ENCODE measurements at places on chromosomes 4 and X.
A peak's percentile ranks its signal among the peaks of the same experiment; 100 is the strongest.

DNA sequence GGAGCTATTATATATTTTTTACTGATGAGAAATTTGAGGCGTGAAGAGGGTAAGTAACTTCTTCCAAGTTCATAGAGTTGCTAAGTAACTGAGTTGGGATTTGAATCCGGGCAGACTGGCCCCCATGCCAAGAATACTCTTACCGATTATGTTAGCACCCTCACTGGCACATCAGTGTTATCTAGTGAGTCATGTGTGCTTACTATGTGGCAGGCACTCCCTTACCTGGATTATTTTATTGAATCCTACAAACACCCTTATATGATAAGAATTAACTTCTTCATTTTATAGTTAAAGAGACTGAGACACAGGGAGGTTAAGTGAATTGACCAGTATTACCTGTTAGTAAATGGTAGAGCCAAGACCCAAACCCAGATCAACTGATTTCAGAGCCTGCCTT lies 20.9 kb downstream of the MTHFD2L start:
- DNase-seq = no peak

GRCh38 chr4:53764761-53765490 lies 173.6 kb upstream of the LNX1 start:
- no peak for DNase-seq

GRCh38 chr4:140368686-140369085 lies 4.8 kb upstream of the SCOC start:
- DNase-seq = no peak

DNA sequence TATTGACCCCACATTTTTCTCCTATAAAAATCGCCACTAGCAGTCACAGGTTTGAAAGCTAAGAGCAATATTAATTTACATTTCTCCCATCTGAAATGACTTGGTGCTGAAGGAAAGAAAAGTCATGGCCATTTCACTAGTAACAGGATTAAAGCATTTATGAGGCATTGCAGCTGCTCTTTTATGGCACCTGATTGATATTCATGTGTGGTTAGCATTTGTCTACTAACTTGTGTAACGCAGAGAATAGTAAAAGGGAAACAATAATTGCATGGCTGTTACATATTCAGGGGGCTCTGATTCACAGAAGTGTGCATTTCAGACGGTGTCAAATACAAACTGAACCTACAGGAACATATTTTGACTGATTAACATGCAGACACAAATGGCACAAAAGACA lies 5.2 kb downstream of the PCDH19 start:
- DNase-seq = no peak

DNA sequence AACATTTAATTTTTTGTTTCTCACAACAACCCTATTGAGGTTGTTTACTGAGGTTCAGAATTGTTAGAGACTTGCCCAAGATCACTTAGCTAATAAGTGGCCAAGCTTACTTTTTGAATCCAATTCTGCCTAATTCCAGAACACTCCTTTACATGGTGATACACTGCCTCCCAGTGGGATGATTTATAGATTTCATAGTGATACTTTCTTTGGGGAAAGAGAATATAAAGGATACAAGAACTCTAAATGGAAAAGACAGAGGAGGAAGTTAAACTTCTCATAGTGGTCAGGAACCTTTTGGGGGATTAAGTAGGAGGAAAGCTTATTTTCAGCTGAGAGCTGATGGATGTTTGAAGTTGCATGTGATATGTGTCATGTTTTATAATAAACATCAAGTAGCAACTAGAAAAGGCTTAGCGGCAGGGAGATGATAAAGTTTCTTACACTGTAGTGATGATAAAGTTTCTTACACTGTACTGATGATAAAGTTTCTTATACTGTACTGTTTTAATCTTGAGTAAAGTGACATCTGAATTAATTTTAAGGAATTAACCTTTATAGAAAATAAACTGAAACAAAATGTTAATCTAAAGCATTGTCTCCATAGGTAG lies 15.3 kb downstream of the STAG2 start:
- DNase-seq = no peak

DNA sequence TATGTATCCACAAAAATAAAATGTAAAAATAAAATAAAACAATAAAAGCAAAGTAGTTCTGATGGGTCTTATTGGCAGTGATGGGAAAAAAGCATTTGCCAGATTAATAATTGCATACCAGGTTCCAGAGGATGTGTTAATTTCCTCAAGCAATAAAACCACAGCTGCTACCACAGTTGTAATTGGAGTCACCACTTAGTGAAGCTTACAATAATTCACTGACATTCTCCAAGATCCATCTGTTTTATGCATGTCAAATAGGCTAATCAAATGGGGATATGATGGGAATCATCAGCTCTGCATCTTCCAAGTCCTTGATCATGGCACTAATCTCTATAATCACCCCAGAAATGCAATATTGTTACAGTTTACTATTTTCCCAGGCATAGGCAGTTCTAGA lies 123.5 kb upstream of the EMCN start:
- no peak for DNase-seq

- no peak for DNase-seq
These were observed 17.1 kb upstream of the ARHGAP10 start for GRCh38 chr4:147714575-147715401.

- no peak for DNase-seq
These were observed at the start of gene ANXA3 for GRCh38 chr4:78551420-78552351. ANXA3 (plus strand) TSS chr4:78551770; CDS start chr4:78554474, 2,704 bp downstream.

- DNase-seq = no peak
These were observed 63.6 kb downstream of the LDB2 start for GRCh38 chr4:16834814-16835213.

DNA sequence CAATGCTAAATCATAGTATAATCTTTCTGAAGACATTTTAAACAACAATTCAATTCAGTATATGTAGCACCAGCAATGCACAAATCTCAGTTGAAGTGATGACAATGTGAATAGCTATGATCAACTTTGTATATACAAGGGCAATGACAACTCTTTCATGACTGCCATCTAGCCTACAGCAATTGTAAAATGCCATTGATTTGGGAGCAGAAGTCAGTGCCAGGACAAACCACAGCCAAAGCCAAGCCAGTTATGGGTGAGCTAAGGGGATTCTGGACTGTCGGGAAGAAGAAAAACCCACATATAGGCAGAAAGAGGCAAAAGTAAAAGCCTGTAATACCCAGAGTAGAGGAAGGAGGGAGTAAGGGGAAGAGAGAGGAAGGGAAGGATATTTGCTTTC lies 238.6 kb downstream of the MID1IP1 start:
- DNase-seq = no peak

GRCh38 chr4:113563691-113564378 lies 197.7 kb downstream of the CAMK2D start:
- no peak for DNase-seq

GRCh38 chr4:128810331-128810870 lies 901 bp downstream of the JADE1 start:
- DNase-seq = no peak

DNA sequence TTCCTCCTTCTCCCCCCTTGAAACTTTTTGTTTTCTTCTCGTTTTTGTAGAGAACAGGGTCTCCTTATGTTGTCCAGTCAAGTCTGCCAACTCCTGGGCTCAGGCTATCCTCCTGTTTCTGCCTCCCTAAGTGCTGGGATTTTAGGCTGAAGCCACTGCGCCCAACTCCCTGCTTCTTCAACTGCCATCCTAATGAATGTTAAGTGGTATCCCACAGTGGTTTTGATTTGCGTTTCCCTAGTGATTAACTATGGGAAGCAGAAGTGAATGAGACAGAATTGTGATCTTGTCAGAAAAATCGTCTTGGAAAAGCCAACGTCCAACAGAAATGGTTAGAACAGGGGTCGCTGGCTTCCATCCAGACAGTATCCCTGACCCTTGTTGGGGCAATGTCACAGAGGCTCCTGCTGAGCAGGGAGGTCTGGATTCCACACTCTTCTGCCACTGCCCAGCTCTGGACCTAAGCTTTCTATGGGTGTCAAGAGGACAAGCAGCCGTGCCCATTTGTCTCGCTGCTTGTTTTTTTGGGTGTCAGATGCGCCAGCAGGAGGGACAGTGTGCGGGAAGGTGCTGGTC lies 869 bp upstream of the ADD1 start:
- no peak for DNase-seq

DNA sequence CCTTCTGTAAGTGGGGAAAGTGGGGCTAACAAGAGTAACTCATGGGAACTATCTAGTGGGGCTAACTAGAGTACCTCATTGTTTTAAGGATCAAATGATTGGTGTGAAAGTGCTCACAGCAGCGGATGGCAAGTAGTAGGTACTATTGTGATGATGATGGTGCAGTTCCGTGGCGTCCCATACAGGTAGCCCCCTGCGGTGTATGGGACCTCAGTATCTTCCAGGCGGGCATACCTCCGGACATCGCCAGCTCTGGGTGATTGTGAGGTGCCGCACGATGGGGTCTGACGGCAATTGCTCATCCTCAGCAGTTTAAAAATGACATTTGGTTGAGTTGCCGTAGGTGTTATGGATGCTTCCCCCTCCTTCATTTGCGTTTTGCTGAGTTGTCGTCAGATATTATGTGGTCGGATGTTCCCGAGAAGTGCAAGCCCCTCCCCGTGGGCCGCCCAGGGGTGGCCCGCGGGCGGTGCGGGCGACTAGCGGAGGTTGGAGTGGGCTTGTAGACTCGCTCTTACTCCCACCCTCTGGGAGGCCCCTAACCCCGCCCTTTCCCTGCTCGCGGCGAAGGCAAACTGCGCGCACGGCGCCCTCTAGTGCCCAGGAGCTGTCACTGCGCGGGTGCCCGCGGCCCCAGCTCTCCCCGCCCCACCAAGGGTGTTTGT lies 18.3 kb upstream of the GPR101 start:
- DNase-seq = peak; percentile 44

DNA sequence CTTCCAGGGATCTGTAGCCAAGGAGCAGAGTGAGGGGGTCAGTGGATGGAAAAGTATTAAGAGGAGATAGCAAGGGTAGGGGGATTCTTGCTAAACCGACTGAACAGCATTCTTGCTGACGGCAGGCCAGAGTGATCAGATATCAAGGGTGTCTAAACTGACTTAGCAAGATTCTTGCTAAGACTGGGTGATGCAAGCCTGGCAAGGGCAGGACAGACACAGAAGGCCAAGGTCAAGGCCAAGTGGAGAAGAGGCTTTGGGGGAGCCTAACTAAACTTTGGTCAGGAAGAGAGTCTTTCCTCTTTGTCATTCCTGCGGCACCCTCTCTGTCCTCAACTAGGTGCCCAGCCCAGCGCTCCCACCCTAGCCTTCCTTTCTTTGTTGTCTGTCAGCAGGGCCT lies 799 bp downstream of the XPNPEP2 start:
- DNase-seq = no peak

- no peak for DNase-seq
These were observed 304.4 kb downstream of the DHX15 start for GRCh38 chr4:24279911-24280375.

DNA sequence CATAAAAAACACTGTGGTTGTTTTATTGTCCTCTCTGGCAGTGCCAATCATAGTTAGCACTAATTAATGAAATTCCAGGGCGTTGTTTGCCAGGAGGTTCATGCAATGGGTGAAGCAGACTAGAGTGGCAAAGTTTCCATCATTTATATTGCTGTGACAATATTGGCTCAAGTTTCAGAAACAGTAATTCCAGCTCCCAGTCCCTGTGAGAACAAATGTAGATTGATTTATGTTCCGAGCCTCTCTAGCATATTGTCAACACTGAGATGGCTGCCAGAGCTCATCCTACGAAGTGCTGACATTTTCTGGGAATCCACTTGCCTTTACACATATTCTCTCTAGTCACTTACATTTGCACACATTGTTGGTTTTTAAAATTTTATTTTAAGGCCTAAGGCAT lies 440.0 kb upstream of the IGFBP7 start:
- no peak for DNase-seq

- no peak for DNase-seq
These were observed 85.8 kb downstream of the ARHGAP6 start for GRCh38 chrX:11579636-11580600.

- DNase-seq = no peak
These were observed 1282.2 kb downstream of the ADGRL3 start for GRCh38 chr4:62482355-62482754.

All from stimulated activated CD4-positive, alpha-beta T cell treated with anti-CD3 and anti-CD28 coated beads, Interleukin-1b, Interleukin-23, amount 100 ng/mL, for 24 hours (primary cell).